Spleen (tissue), 13 donors: ENCODE measurements at places on chromosomes 5 and 9. TPM values are rescaled to one million over a fixed set of nuclear protein-coding genes. Genes with fewer than 3 reads are reported as not detected.

The COL23A1 gene
- 1.7 TPM for polyA plus RNA-seq

The KIAA0825 gene
- 0.30 TPM for polyA plus RNA-seq

The PDCD1LG2 gene
- 3.0 TPM for polyA plus RNA-seq

The RPP25L gene
- polyA plus RNA-seq: 54.1 TPM

DNA sequence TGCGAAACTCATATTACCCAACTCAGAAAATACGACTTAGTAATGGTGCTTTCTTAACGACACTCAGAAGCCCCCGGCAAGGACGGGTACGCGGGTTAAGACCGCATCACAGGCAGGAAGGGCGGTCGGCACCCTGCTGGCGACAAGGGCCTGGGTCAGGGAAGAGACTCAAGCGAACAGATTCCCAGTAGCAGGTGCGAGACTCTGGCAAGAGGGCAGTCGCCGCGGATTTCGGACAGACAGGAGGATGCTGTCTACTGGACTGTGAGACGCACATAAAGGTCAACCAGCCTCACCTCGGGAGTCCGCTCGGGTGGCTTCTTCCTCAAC, 398 bp downstream of the RAPGEF6 start:
- H3K4me1 ChIP-seq: peaks cover 70% of the 10 kb centered on the region
- peak overlapping the region; percentile 89 for H3K4me3 ChIP-seq
- H3K27ac ChIP-seq: peak overlapping the region; percentile 89
- no peak for DNase-seq
- H3K36me3 ChIP-seq: no peaks in the 10 kb centered on the region

GRCh38 chr5:148002451-148002850, 61.3 kb upstream of the SPINK5 start:
- H3K27ac ChIP-seq: no peak overlapping the region
- no peak overlapping the region for H3K4me3 ChIP-seq
- H3K27me3 ChIP-seq: no peaks in the 10 kb centered on the region
- H3K4me1 ChIP-seq: no peaks in the 10 kb centered on the region
- no peaks in the 10 kb centered on the region for H3K36me3 ChIP-seq

DNA sequence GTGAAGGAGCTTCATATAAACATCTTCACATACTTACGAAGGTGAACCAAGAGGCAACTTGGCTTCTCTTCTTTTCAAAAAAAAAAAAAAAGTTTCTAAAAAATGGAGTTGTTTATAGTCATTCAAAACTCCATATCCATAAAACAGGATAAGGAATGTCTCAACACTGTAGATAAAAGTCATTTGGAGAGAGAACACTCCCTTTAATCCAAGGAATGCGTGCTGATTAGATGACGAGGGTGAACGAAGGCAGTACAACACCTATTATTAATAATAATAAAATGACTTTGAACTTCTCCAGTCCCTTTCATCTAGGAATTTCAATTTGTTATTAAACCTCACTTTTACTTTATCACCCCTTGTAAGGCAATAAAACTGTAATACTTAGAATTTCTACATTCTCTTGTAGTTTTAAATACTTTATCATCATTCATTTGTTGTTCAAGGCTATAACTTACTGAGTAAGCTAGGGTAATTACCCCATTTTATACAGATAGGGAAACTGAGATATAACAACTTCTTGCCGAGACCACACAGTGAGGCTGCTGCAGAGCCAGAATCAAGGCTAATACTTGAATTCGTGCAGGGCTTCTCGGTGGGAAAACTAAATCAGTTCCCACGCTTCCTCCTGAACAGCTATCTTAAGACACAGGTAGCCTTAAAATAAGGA, 377.1 kb downstream of the EFNA5 start:
- peaks cover 27% of the 10 kb centered on the region for H3K4me1 ChIP-seq
- H3K4me3 ChIP-seq: no peak overlapping the region
- no peaks in the 10 kb centered on the region for H3K27me3 ChIP-seq
- no peak for DNase-seq
- peak overlapping the region; percentile 36 for H3K27ac ChIP-seq
